ENCODE measurements at places on chromosomes 3 and 15. TPM values are rescaled to one million over a fixed set of nuclear protein-coding genes. Genes with fewer than 3 reads are reported as not detected.
A peak's percentile ranks its signal among the peaks of the same experiment; 100 is the strongest.

Gene P2RY14
- 9.4 TPM for total RNA-seq

Gene SLC38A3
- total RNA-seq: not detected

GRCh38 chr3:41424543-41425300, 225.4 kb downstream of the CTNNB1 start:
- peaks cover 10% of the 10 kb centered on the region for H3K36me3 ChIP-seq
- H3K4me3 ChIP-seq: no peak overlapping the region
- DNase-seq: peak; percentile 16
- peaks cover 12% of the 10 kb centered on the region for H3K27me3 ChIP-seq

- no peaks in the 10 kb centered on the region for H3K4me1 ChIP-seq
- H3K27ac ChIP-seq: no peak overlapping the region
- no peak for DNase-seq
These were observed 116.0 kb downstream of the GMNC start for GRCh38 chr3:190746531-190746930.

GRCh38 chr15:82943176-82943575, 9.3 kb downstream of the HOMER2 start:
- H3K27me3 ChIP-seq: peaks cover 25% of the 10 kb centered on the region
- H3K4me1 ChIP-seq: no peaks in the 10 kb centered on the region
- H3K36me3 ChIP-seq: no peaks in the 10 kb centered on the region
- no peak overlapping the region for H3K4me3 ChIP-seq

DNA sequence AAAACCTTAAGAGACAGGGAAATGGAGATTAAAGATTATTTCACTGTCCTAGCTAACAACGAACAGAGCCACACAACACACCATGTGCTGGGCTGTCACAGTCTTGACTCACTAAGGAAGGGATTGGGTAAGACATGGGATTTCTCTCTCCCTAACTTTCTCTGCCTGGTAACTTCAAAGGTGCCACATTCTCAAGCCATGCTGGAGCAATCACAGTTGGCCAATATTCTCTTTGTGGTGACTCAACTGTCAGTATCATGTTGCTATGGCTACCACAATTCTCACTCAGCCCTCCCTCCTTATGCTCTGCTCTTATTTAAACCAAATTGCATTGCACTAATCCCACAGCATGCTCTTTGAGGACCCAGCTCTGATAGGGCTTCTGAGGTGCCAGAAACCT, 74.0 kb downstream of the OXNAD1 start:
- H3K4me3 ChIP-seq: peak overlapping the region; percentile 5
- no peaks in the 10 kb centered on the region for H3K27me3 ChIP-seq
- peak overlapping the region; percentile 81 for H3K27ac ChIP-seq
- peak; percentile 12 for DNase-seq

GRCh38 chr15:39517122-39517855, 63.6 kb upstream of the THBS1 start:
- no peak overlapping the region for H3K27ac ChIP-seq
- H3K27me3 ChIP-seq: peaks cover 6% of the 10 kb centered on the region
- H3K36me3 ChIP-seq: no peaks in the 10 kb centered on the region
- H3K4me3 ChIP-seq: no peak overlapping the region
- DNase-seq: no peak

DNA sequence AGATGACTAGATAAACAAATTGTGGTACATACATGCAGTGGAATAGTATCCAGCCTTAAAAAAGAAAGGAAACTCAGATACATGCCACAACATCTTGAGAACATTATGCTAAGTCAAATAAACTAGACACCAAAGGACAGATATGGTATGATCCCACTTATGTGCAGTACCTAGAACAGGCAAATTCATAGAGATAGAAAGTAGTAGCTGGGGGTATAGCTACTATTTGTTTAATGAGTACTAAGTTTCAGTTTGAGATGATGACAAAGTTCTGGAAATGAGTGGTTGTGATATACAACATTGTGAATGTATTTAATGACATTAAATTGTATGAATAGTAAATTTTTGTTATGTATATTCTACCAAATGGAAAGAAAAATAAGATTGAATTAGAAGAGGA, 477.2 kb upstream of the CFAP20DC start:
- H3K4me1 ChIP-seq: peaks cover 9% of the 10 kb centered on the region
- DNase-seq: no peak
- peaks cover 11% of the 10 kb centered on the region for H3K36me3 ChIP-seq
- peak overlapping the region; percentile 19 for H3K27ac ChIP-seq

- H3K4me1 ChIP-seq: no peaks in the 10 kb centered on the region
- no peak overlapping the region for H3K4me3 ChIP-seq
- no peaks in the 10 kb centered on the region for H3K27me3 ChIP-seq
- no peak for DNase-seq
- no peaks in the 10 kb centered on the region for H3K36me3 ChIP-seq
These were observed 22.3 kb downstream of the PRR20G start for GRCh38 chr3:127265581-127265981.

DNA sequence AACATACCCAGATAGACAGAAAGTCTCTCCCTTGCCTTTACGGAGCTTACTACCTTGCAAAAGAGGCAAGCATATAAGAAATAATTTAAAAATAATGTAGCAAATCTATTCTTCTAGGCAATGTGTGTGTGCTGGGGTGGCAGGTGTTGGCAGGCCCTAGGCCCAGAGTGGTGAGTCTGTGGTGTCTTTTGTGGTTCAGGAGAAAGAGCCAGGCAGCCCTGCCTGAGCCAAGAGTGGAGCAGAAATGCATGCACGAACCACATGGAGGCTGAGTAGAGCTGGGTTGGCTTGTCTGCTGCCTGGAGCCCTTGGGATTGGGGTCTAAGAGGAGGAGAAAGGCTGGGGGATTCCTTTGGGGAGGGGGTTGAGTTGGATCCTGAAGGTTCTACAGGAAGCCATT, 70.2 kb upstream of the MYZAP start:
- H3K4me1 ChIP-seq: no peaks in the 10 kb centered on the region
- no peak overlapping the region for H3K4me3 ChIP-seq
- no peaks in the 10 kb centered on the region for H3K36me3 ChIP-seq
- H3K27ac ChIP-seq: no peak overlapping the region
- H3K27me3 ChIP-seq: peaks cover 2% of the 10 kb centered on the region

DNA sequence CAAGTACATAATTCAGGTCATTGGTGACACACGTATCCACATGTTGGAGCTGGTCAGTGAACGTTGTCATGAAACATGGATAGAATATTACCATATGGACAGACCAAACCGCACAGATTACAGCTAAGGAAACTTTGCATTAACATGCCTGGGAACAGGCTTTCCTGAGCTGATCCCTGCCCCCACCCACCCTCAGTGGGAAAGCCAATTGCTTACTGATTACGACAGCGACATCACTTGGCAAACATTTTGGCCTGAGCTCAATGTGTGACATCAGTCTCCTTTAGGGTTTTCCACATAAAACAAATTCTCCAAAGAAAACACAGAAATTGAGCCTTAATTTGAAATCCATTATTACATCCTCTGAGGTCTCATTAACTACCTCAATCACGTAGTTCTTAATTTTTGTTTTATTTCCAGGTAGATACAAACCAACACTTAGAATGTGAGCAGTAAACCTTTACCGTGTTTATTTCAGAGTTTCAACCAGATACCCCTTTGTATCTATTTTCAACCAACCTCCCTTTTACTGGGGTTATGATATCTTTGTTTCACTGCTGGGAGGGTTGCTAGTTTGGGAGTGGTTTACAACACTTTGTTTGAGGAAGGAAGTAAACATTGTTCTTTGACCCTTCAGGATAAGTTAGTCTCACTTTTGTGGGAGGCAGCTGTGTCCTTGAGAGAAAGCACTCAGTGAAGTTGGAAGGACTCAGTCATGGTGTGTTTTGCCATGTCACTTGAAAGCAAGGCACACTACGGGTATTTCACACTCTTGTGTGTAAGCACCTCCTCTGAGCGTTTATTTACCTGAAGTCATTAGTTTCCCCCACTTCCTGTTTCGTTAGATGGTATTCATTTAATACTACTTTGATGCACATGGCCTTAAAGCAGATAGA, 103.1 kb downstream of the CMSS1 start:
- peaks cover 12% of the 10 kb centered on the region for H3K36me3 ChIP-seq
- no peak for DNase-seq
